ENCODE measurements at places on chromosomes 7 and 10.

GRCh38 chr10:117161386-117162033 lies 23.4 kb upstream of the VAX1 start:
- DNase-seq = no peak

DNA sequence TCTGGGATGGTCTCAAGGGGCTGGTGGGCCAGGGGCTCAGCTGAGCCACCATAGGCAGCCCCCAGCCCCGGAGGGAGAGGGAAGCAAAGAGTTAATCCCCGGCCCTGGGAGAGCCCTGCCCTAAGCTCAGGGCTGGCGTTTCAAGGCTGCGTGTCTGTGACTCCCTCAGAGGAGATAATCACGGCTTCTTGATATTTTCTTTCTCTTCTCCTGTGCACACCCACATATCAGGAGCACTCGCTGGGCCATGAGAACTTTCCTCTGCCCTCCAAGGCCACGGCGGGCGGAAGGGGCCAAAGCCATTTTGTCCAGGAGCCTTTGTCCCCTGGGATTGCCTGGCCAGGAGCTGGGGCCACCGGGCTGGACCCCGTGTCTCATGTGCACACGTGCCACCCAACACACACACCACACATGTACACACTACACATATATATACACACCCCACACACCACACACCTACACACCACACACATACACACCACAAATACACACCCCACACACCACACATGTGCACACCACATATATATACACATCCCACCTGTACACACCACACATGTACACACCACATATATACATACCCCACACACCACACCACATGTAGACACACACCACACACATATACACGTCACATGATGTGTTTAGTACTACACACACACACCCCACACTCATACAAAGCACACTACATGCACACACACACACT lies 16.9 kb downstream of the VENTX start:
- DNase-seq = no peak

DNA sequence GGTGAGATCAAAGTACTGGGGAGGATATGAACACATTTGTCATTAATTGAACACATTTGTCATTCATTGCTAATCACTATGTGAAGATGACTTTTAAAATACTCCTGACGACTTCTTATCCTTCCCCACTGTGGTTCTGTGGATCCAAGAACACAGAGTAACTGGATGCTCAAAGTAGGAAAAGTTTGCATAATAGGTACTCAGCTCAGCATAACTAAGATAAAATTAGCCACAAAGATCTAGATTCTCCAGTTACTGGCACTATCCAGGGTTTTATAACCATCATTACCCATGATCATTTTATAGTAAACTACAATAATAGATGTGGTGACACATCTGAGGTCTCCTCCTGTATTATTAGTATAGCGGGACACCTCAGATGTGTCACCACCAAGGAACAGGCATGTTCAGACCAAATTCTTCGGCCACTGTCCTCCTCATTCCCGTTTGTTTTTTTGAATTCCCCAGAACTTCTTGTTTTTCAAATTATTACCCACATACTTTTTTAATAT lies 163.6 kb upstream of the LRRTM3 start:
- DNase-seq = no peak

DNA sequence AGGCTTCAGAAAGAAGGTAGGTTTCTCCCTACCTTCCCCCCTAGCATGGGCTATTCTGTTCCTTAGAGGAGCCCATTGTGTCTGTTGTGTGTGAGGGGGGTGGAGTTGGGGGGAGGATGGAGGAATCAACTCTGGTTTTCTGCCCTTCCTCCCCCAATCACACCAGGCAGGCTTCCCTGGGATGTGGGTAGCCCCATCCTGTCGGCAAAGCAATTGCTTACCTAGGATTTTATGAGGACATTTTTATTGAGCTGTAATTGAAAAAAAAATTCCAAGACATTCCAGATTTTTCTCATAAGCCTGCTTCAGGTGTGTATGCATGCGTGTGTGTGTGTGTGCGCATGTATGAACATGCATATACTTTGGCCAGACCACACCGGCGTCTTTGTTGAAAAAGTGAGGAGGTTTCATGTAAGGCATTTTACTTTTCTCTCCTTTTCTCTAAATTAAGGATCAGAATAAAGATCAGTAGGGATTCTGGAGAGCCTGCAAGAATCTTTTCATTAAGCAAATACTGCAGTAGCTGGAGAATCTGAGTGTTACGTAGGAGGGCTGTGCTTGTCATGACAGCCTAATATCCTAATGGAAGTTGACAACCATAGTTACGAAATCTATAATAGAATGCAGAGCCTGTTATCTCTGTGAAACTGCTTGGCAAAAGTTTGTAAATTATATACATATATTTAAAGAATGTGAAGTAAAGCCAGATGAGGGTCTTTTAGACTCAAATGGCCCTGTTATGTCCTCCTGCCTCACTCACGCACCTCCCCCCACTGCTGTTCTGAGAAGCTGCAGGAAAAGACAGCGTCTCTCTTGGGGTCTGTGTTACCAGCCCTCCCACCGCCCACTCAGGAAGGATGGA lies 27.3 kb upstream of the SAMD8 start:
- no peak for DNase-seq

GRCh38 chr10:132397036-132397541 lies at the start of gene PWWP2B:
TSS of gene PWWP2B (plus strand) at chr10:132397200. CDS start at chr10:132397227, 27 bp downstream.
- no peak for DNase-seq

- DNase-seq = no peak
Measured at GRCh38 chr10:131183546-131184045, 127.9 kb downstream of the TCERG1L start.

DNA sequence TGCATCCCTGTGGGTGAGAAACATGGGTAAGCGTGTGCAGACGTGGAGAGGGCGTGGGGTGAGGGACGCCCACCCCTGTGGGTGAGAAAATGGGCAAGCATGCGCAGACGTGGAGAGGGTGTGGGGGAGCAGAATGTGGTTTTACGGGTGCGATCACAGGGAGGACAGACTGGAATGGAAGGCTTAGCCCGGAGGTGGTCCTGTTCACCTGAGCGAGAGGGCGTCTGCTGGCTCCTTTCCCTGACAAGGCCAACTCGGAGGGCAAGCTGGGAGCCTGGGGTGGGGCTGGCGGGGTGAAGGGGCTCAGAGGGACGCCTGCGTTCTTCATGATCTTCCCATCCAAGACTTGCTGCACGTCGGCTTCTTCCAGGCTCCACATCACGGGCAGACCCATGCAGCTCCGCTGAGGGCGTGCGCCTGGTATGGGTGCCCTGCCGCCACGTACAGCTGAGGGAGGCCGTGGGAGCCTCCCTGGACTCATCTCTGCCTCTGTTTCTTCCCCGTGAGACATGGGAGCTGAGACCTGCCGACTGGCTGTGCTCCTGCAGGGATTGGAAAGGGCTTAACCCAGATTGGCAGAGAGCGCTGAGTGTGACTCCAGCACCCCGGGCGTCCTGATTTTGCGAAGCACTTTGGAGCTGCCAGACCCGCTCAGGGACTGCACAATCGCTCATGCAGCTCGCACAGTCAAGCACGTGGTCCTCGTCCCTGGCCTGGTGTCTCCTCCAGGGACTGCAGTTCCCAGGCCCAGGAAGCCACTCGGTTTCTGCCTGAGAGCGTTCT lies 74.3 kb upstream of the SHH start:
- DNase-seq = no peak

GRCh38 chr10:98101366-98101765 lies 33.1 kb upstream of the R3HCC1L start:
- DNase-seq = no peak

- DNase-seq = no peak
Measured at GRCh38 chr7:138924501-138925225, 56.5 kb downstream of the KIAA1549 start.

DNA sequence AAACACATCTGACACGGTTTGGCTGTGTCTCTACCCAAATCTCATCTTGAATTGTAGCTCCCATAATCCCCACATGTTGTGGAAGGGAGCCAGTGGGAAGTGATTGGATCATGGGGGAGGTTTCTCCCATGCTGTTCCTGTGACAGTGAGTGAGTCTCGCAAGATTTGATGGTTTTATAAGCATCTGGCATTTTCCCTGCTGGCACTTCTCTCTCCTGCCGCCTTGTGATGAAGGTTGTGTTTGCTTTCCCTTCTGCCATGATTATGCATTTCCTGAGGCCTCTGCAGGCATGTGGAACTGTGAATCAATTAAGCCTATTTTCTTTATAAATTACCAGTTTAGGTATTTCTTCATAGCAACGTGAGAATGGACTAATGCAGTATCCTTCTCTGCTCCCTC lies 5.9 kb upstream of the HTR5A start:
- no peak for DNase-seq

GRCh38 chr10:93165367-93165766 lies 91.7 kb downstream of the CYP26A1 start:
- DNase-seq = no peak

GRCh38 chr10:96830511-96831199 lies 1.4 kb upstream of the LCOR start:
- DNase-seq = peak; percentile 81

GRCh38 chr7:19554581-19554980 lies 154.3 kb downstream of the POLR1F start:
- no peak for DNase-seq

- DNase-seq = no peak
Measured at GRCh38 chr10:91022924-91023699, 102.2 kb upstream of the ANKRD1 start.
